ENCODE measurements at places on chromosomes 16 and 17.

GRCh38 chr17:57902117-57902799, 52.4 kb upstream of the MRPS23 start:
- no peak for DNase-seq

DNA sequence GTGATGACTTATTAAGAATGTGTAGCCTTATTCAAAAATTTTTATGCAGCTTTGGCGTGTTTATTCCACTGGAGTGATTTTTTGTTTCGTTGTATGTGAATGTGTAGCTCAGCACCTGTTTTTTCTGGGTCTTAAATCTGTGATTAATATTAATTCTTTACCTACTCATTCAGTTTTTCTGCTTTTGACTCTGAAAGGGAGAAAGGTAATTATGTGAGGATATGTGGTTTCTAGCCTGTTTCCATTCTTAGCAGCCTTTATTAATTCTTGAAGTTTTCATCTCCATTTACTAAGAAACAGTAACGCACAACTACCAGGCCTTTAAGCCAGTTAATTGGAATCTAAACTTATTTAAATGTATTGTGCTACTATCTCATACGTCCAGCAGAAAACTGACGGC, 7.0 kb downstream of the HEATR3 start:
- DNase-seq: no peak

GRCh38 chr17:29787995-29788394, 142.0 kb downstream of the SSH2 start:
- DNase-seq: no peak

DNA sequence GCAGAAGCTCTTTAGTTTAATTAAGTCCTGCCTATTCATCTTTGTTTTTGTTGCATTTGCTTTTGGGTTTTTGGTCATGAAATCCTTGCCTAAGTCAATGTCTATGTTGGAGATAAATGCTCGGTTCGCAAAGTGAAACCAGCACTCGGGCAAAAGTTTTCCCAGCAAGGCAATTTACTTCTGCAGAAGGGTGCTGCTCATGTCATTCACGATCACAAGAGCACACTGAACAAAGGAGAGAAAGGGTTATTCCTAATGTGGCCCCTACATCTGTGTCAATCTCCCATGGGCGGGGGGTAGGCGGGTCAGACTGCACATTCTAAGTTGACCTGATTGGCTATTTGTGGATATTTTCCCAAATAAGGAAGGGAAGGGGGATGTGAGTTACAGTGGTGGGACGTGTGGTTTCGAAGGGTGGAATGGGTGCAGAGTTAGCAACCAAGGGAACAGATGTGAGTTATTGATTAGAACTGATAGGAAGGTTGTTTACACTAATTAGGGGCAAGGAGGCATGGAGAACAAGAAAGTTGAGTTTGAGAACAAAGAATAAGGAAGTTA, 23.0 kb downstream of the ATF7IP2 start:
- DNase-seq: peak; percentile 4

DNA sequence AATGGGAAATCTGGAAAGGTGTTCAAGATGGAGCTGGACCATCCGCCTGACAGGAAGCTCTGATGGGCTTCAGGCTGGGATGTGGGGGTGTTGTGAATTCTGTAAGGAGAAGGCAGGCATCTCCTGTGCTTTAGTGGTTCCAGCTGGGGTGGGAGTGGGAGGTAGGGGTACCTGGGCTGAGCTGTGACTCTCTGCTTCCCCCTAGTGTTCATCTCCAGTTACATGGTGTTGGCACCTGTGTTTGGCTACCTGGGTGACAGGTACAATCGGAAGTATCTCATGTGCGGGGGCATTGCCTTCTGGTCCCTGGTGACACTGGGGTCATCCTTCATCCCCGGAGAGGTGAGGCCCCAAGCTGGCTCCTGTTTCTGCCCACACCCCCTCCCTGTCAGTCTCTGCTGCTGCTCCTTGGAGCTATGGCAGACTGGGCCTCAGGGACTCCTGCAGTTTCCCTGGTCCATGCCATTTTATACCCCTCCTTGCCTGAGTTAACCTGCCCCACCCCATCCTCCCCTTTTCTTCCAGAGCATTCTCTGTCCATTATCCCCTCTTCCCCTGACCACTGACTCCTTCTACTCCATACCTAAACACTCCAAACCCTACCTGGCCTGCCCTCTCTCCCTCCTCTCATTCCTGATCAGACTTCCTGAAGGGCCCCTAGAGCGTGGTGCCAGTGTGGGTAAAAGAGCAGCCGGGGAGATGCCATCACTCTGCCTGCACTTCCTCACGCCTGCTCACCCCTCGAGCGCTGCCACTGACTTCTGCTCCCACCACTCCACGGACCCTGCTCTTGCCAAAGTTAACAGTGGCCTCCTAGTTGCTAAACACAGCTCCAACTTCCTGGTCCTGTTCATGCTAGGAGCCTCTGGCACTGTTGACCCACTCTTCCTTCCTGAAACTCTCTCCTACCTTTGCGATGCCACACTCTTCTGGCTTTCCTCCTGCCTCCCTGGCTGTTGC, 3.4 kb downstream of the SPNS1 start:
- no peak for DNase-seq

DNA sequence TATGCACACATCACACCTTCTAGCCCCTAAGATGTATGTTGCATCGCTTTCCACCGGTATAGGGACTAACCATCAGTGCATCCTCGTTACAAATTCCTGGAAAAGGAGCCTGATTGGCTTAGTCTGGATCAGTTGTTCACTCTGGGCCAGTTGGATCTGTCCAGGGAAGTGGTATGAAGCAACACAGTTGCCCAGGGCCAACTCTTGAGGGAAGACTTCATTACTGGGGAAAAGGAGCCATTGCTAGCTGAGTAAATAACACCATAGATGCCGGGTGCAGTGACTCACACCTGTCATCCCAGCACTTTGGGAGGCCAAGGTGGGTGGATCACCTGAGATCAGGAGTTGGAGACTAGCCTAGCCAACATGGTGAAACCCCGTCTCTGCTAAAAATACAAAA, 275.2 kb upstream of the RBFOX1 start:
- DNase-seq: no peak

- DNase-seq: no peak
Measured at GRCh38 chr16:74562117-74562516, 44.8 kb downstream of the GLG1 start.

- DNase-seq: no peak
Measured at GRCh38 chr16:89565256-89565505, 4.7 kb downstream of the RPL13 start.

DNA sequence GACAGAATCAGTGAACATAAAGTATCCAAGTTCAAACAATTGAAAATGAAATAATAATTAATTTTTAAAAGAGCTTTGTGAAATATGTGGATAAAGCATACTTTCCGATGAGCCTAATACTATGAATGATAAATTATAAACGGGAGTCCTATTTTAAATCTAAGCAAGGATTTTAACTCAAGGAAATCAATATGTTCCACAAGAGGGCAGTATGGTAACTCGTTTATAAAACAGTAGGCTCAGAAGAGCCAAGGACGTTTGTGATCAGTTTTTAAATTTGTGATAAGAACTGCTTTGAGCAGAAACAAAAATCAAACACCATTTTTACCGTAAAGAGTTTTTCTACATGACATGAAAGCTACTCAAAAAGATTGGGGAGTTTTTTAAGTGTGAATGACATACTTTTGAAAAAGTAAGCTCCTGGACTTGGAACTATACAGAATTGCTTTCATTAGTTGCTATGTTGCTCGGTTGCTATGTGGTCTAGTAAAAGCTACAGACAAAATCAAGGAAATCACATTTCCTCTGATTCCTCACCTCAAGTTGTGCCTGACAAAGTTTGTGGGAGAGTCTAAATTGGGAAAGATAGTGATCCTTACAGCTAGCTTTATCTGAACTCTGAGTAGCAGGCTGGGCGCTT, 11.8 kb upstream of the TEKT1 start:
- DNase-seq: peak; percentile 78

DNA sequence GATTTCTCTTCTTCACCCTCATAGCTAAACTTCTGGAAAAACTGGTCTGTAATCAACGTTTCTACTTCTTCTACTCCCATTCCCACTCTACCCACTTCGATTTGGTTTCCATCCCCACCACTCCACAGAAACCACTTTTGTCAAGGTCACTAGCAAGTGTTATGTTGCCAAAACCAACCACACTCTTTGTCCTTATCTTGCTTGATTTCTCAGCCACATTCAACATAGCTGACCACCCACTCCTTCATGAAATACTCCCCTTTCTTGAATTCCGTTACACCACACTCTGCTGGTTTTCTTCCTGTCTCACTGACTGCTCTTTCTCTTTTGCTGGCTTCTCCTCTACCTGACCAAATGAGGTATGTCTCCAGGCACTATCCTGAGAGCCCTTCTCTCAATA, 11.9 kb downstream of the IKZF3 start:
- DNase-seq: no peak

GRCh38 chr16:77888871-77889270, 100.5 kb downstream of the VAT1L start:
- no peak for DNase-seq

DNA sequence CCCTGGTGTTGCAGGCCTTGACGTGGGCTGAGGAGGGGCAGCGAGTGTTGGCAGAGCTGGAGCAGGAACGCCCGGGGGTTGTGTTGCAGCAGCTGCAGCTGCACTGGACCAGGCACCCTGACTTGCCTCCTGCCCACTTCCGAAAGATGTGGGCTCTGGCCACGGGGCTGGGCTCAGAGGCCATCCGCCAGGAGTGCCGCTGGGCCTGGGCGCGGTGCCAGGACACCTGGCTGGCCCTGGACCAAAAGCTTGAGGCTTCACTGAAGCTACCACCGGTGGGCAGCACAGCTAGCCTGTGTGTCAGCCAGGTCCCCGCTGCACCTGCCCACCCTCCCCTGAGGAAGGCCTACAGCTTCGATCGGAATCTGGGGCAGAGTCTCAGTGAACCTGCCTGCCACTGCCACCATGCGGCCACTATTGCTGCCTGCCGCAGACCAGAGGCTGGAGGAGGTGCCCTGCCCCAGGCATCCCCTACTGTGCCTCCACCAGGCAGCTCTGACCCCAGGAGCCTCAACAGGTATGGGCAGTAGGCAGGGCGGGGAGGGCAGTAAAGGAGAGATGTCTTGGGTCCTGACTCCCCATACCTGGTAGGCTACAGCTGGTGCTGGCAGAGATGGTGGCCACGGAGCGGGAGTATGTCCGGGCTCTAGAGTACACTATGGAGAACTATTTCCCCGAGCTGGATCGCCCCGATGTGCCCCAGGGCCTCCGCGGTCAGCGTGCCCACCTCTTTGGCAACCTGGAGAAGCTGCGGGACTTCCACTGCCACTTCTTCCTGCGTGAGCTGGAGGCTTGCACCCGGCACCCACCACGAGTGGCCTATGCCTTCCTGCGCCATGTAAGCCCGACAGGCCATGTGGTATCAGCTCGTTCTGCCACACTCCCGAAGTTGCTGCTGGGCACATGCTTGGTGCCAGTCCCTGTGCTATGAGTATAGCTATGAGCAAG, 5.6 kb downstream of the PLEKHG4 start:
- DNase-seq: peak; percentile 50

- DNase-seq: no peak
Measured at GRCh38 chr17:4898927-4899326, 409 bp upstream of the C17orf107 start.

DNA sequence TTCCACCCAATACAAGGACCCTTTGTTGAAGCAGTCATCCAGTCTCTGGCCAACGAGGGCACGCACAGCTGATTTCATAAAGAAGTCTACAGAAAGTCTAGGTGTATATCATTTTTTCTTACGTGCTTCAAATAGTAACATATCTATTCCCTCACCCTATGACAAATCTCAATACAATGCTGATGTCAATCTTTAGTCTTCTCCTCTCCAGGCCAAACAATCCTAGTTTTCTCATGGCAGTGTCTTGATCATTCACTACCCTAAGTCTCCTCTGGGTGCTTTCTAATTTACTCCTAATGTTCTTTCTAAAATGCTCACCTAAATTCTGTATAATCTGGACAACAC, 92.6 kb downstream of the CACNG1 start:
- no peak for DNase-seq

GRCh38 chr16:3949946-3950342, 69.4 kb upstream of the CREBBP start:
- no peak for DNase-seq

- no peak for DNase-seq
Measured at GRCh38 chr17:61015966-61016365, 338.3 kb downstream of the BCAS3 start.

DNA sequence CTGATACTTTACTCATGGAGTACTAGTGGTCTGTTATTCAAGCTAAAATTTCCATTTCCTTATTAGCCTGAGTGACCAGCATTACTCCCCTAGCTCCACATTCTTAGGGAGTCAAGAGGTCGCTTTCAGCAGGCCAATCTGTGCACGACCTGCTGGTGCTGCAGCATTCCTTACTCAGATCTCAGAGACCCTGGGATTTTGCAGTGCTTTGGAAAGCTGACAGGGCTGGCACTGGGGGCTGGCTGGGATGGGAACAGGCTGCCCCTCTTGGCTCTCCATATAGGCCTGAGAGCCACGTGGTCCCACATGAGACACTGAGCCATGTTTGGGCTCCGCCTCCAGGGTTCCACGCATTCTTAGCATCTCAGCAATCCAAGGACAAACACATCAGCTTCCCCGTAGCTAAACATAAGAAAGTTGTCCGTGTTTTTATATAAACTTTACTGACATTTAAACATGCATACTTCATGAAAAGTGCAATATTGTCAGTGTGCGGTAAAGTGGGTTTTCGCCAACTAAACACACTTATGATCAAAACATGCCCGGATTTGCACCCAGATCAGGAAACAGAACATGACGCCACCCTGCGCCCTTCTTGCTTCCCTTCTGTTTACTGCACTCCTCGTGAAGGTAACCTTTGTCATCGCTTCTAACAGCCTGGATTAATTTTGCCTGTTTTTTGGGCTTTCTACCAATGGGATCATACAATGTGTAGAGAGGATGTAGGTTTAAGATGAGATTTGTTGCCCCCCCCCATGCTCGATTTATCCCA, 254.5 kb upstream of the CACNG5 start:
- DNase-seq: peak; percentile 62

DNA sequence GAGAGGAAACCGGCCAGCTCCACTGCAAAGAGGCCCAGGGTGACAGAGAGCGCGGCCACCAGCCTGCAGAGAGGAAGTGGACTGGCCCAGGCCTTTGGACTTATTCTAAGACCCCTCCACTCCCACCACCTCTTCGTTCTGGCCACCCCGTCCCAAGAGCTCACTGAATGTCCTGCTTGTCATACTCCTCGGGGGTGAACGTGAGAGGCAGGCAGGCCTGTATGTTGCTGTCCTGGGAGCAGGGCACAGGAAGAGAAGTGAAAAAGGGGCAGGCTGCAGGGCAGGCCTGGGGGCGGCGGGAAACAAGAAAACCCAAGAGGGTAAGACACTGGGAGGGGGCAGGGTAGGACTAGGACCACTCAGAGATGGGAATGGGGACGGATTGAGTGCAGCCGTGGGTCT, 384 bp downstream of the TMEM107 start:
- peak; percentile 23 for DNase-seq

DNA sequence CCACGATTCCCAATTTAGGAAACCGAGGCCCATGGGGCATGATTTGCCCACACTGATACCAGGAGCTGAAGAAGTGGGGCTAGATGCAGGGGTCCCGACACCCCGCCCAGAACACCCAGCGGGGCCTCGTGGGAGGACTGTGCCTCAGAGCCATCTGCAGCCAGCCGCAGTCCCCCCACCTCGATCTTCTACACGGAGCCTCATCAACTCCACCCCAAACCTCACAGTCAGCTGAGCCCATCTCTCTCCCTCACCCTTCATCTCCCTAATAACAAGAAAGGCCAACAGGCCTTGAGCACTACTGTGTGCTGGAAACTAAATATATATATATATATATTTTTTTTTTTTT, 4.2 kb downstream of the ITGAE start:
- DNase-seq: no peak

Measured in cardiac fibroblast (primary cell).